Stimulated activated CD4-positive, alpha-beta T cell treated with anti-CD3 and anti-CD28 coated beads, Interleukin-15, amount 100 ng/mL, for 1 hour (primary cell): ENCODE measurements at places on chromosomes 7 and 10.
A peak's percentile ranks its signal among the peaks of the same experiment; 100 is the strongest.

GRCh38 chr10:111335826-111336225, 259.0 kb downstream of the ADRA2A start:
- no peak for DNase-seq

DNA sequence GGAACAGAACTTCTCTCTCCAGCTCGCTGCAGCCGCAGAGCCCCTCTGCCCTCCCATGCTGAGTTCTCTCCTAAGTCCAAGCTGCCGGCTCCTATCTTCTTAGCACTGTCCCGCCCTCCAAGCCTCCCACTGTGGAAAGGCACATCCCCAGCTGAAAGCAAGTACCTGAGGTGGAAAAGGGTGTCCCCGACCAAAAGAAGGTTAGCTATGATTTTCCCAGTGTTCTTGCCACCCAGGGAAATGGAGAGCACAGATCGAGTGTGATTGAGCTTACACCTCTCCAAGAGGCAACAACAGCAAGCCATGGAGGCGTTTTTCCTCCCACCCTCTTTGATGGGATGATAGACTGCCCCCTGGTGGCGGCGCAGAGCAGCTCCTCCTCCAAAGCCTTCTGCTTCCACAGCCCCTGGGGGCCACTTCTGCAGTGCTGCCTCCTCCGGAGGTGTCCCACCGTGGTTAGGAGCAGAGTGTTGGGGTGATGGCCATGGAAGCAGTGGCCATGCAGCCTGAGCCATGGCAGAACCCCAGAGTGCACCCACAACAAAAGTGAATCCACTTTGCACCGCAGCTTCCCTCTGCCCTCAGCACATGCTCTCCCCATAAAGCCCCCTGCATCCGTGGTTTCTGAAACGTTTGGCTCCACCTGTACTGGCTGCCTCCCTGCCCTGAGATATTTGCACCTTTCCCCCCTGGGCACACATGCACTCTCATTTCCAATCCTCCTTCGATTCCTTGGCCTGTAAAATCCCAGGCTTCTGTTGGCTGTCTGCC, 143.1 kb upstream of the STK17A start:
- DNase-seq, result peak; percentile 6

- DNase-seq, result no peak
Observed at GRCh38 chr10:21196822-21197395, 299.8 kb upstream of the NEBL start.

DNA sequence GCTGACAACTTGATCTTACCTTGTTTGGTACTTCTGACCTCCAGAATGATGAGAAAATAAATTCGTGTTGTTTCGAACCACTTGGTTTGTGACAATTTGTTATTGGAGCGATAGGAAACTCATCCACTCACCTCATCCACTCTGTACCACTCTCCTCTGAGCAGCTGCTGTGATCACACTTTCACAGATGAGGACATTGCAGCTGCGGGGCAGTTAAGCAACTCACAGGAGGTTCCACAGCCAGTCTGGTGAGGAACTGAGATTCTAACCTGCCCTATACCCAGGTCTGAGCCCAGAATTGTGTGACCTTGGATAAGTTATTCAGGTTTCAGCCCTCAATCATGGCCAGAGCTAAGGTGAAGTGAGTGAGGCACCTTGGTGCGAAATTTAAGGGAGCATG, 35.2 kb downstream of the BTBD16 start:
- no peak for DNase-seq

- DNase-seq, result no peak
Observed at GRCh38 chr7:121433775-121434174, 37.7 kb upstream of the FAM3C start.

DNA sequence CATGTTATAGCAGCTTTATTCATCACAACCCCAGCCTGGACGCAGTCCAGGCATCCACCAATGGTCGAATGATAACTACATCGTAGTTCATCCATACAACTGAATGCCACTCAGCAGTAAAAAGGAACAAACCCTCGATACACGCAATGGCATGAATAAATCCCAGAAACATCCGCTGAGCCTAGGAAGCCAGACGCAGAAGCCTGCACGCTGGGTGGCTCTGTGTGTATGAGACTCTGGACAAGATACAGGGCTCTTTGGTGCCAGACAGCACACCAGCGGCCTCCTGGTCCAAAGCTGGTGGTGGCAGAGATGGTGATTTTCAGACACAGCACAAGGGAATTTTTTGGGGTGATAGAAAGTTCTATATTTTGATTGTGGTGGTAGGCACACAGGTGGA, 10.0 kb upstream of the CRYGN start:
- DNase-seq, result no peak

DNA sequence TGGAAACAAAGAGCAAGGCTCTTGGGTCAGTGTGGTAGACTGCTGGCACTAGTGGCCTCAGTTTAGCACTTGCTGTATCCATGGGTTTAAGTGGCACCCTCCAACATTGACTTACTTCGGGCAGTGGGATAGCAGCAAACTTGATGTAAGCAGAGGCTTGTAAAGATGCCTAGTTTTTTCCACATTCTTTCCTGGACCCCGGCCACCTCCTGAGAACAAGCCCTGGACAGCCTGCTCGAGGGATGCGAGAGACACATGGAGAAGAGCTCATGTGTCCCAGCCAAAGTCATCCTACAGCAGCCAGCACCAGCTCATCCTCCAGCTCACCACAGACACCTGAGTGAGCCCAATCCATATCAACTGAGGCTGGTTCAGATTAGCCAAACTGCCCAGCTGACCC, 142.7 kb upstream of the PCBD1 start:
- DNase-seq, result no peak

DNA sequence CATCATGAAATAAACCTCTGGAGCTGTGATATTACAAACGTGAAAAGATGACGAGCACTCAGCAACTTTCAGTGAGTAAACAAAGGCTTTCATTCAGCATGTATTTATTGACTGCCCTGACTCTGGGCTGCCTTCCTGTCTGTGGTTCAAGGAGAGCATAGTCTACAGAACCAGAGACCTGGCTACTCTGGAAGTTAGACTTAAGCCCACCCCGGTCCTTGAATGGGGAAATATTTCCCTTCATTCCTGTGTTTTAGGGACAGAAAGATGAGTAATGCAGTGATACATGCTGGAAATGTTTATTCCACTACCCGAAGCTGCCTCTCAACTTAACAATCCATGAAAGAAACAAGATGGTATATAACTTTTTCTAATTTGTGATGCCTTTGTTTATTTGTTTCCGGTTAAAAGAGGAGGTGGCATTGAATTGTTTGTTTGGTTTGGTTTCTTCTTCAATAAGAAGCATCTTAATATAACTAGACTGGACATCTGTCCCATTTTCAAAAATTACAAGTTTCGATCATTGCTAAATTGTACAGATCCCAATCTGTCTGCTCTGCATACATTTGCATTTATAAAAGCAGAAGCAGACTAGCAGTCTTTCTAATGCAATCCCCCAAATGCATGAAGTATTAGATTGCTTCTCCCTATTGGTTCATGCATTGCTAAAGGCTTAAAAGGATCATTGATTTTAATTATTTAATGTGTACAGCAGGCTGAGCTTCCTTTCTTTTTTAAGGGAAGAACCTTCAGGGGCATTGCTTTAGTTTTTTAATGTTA, 57.7 kb downstream of the TRUB1 start:
- DNase-seq, result no peak

- no peak for DNase-seq
Observed at GRCh38 chr7:75637854-75638593, 100.7 kb downstream of the HIP1 start.

GRCh38 chr10:51204066-51204465, 129.8 kb downstream of the PRKG1 start:
- DNase-seq, result no peak

DNA sequence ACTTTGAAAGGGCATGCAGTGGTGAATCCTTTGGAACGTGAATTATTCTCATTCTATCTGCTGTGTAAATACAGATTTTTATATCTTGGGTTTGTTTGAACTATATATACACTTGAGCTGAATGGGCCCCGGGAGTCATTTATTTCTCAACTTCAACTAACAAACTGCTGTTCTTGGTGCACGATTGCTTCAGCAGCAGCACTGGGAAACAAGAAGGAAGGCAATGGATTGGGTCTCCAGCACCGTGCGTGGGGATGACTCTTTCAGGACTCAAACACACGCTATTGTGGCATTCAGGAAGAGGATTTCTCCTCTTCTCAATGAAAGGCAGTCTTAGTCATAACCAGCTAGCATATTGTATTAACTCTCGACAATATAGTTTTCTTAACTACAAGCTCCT, 226.0 kb upstream of the NFE2L3 start:
- no peak for DNase-seq

GRCh38 chr10:62457598-62457997, 83.4 kb downstream of the ZNF365 start:
- DNase-seq, result no peak

- DNase-seq, result no peak
Observed at GRCh38 chr7:78159545-78159944, 361.0 kb downstream of the PHTF2 start.

DNA sequence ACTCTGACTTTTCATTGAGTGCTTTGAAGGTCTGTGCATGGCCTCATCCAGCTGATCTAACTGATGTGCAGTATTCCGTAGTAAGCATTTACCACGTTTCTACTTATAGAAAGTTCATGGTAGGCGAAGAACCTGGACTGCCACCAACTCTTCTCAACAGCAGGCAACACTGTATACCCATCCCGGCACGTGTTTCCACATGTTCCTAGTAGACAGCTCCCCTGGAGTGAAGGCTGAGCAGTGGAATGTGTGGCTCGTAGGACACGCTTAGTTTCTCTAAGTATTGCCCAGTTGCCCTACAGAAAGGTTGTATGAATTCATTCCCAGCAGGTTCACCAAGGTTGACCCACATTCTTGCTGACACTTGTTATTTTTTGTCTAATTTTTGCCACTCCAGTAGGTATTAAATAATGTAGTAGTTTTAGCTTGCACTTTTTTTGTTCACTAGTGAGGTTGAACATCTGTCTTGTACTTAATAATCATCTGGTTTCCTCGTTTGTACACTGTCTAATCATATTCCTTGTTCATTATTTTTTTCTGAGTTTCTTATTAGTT, 15.2 kb downstream of the PROSER2 start:
- DNase-seq, result no peak
